NCI-H1048 (cell line): ENCODE measurements at places on chromosomes 4 and X.

GRCh38 chrX:82676386-82676785 is 831.7 kb upstream of the POU3F4 start:
- no peak for DNase-seq

DNA sequence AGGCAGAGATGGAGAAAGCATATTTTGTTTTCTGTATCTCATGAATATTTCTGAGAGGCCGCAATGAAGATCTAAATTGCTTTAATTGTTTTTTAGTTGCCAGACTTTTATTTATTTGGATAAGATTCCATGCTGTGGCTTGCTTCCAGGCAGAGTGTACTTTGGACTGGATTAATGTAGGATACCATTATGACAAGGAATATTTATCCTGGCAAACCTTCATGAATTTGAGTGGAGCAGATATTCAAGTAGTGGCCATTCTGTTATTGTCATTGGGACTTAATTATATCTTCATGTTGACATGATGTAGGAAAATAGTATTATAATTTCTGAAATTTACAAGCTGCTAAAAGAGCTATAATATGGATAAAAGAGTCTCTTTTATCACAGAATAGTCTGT is 182.9 kb downstream of the C4orf33 start:
- no peak for DNase-seq

DNA sequence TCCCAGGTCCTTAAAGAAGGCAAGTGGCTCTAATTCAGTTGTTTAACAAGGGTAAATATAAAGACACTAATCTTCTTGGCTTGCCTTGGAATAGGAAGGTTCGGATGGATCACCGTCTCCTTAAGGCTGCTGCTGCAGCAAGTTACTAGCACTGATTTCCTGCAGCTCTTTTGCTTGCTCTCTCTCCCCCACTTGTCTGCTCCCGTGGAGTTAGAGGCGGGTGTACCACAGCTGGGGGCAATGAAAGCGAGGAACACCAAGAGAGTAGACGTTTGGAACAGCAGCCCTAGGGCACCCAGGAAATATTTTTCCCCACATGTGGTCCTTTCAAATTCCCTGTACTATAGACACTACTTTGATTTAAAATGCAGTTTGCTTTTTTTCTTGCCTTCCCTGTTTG is 202.2 kb downstream of the SH2D1A start:
- no peak for DNase-seq

GRCh38 chrX:79259073-79259689 is 108.0 kb downstream of the ITM2A start:
- DNase-seq: no peak

DNA sequence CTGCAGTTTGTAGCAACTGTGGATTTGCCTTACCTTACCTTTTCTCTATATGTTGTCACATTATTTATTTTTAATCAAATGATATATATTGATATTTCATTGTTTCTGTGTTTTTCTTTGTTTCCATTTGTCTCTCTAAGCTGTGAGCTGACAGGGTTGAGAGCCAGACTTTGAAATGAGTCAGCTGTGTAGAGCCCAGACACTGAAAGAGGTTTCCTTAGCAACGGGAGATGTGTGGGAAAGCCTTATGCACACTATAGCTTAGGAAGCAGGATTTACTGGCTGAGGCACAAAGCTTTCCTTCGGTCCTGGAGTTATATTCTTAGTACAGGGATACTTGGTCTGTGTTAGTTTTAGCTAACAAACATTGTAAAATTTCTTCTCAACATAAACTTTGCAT is 192.2 kb downstream of the FGF13 start:
- DNase-seq: no peak

DNA sequence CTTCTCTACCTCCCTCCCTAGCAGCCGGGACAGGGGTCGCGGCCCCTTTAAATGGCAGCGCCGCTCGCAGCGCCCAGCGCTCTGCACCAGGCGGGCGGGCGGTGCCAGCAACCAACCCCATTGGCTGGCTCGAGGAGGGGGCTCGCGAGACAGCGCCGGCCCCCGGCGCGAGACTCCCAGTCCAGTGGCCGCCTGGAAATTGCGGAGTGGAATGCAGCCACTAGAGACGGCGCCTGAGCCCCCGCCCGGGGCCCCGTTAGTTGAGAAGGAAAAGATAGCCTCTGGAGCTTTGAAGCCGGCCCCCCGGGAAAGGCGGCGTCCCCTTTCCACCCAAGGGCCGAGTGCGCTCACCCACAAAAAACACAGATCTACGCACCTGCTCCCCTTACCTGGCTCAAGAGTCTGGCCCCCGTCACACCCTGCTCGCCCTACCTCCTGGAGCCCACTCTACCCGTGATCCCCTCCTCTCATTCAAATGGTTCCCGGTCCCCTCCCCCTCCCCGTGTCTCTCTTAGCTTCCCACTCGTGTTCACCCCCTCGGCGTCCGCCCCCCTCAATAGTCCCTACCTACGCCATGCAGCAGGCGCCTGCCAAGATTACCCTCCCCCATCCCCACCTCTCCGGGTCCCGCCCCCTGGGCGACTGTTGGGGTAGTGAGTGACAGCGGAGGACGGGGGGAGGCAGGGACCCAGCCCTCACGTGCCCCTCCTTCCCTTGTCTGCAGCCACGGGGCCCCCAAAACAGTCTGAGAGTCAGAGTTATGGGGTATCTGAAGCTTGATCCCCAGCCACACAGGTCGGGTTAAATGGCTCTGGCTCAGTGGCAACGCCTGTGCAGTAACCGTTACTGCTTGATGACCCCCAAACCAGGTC is at the start of gene ZMYM3:
Gene ZMYM3, minus strand, starts transcription at position 49 of the 872 bp plus-strand sequence. CDS start 885 bp downstream, outside the sequence.
- DNase-seq: peak; percentile 26

DNA sequence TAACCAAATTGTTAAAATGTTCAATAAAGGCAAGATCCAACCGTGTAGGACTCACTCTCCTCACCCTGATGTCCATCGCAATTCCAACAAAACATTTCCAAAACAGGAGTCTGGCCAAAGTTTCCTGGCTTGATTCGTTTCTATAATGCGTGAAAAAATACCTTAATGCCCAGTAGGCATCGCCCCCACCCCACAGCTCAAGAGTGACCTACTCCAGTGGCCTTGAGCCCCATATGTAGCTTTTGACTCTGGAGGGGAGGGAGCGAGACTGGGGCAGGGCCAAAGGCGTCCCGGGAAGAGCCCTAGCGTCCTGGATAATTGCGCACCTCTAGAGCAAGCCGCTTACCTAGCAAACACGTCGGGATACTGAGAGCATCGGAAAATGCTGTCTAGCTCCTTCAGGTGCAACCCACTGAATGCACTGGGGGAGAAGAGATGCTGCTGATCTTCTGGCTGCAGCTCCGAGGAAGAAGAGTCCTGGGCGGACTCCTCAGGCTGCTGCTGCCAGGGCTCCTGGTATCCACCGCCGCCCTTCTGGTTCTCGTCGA is 55.6 kb upstream of the NKAP start:
- DNase-seq: no peak

DNA sequence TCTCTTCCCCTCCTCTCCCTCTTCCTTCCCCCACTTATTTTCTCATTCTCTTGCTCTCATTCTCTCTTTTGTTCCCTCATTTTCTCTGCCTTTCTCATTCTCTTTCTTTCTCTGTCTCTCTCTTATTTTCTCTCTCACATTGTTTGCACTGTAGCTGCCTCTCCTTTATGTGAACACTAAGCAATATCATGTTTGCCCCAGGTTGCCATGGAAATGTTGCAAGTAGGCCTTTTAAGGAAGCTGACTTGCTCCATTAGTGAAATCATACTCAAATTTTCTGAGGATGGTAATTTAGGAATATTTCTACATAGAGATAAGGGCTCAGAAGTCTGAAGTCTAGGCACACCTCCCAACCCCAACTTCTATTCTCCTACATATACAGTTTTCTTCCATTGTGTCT is 130.1 kb downstream of the EDA start:
- no peak for DNase-seq

GRCh38 chr4:41212616-41213203 is 1.6 kb downstream of the APBB2 start:
- DNase-seq: no peak
